LNCaP clone FGC (cell line): ENCODE measurements at places on chromosomes 7 and 10.
A peak's percentile ranks its signal among the peaks of the same experiment; 100 is the strongest.

DNA sequence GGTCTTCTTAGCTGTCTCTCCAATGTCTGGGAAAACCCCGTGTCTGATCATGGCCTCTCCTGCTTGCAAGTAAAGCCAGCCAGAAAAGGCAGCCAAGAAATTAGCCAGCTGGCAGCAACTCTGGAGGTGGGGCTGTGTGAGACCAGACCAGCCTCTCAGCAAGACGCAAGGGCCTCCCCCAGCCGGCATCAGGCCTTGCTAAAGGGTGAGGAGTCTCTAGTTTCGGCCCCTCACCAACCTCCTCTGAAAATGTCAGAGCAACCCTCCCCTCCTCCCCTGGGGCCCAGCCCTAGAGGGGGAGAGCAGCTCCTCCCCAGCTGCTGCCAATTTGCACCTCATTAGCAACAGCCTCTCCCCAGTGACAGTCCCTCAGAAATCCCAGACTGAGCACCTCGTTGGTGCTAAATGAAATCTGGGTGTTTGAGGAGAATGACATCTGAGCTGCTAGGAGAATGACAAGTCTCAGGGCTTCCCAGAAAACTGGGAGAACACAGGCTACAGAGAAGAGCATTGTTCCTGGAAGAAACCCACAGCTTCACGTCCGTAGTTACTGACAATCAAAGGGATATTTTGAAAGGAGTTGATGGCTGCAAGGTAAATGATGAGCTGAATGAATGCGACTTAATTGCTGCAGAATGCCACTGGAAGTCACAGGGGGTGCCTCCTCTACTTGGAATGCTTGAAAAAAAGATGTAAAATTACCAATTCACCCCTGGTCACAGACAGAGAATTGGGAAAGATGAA is 25.9 kb downstream of the DGKI start:
- peak; percentile 10 for DNase-seq

GRCh38 chr10:78656417-78657162 is 412.2 kb upstream of the ZMIZ1 start:
- DNase-seq, result no peak

GRCh38 chr10:113802997-113803396 is 50.9 kb downstream of the DCLRE1A start:
- DNase-seq, result no peak

DNA sequence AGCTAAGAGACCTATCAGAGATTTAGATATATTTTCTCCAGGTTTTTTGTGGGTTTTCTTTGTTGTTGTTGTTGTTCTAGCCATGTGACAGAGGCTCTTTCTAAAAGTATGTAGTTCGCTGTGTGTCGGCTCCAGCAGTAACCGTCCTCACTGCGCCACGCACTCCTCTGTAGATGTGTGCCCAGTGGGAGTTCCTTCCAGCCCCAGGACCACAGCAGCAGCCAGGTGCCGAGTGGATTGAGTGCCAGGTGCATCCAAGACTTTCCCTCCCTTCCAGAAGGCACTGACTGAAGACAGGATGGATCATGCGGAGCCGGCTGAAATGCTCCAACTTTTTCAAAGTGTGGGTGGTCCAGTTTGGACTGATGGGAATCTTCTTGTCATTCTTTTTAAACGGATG is 31.8 kb downstream of the WDR86 start:
- DNase-seq, result no peak

- no peak for DNase-seq
Measured at GRCh38 chr7:91293136-91293535, 28.9 kb downstream of the FZD1 start.

DNA sequence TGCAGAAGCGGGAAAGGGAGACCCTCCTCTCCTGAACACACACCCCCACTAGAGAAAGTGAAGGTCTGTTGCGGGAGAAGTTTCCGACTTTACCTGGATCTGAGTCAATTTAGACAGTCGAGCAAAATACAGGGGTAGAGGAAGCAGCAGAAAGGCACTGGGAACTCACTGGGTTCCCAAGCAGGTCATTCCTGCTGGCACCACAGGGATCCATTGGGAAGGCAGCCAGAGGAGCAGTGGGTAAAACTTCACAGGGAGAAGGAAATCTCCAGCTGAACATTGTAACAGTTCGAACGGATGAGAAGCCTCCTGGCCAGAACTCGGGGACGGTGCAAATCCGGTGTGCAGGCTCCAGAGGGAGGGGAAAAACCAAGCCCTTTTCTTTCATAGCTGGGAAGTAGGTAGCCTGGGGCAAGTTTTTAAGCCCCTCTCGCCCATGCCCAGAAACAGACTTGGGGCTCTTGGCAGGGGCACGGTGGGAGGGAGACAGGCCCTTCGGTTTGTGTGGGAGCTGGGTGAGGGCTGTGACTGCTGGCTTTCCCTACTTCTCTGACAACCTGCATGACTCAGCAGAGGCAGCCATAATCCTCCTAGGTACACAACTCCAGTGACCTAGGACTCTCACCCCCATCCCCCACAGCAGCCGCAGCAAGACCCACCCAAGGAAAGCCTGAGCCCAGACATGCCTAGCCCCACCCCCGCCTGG is 51.9 kb downstream of the DDC start:
- DNase-seq, result peak; percentile 54

DNA sequence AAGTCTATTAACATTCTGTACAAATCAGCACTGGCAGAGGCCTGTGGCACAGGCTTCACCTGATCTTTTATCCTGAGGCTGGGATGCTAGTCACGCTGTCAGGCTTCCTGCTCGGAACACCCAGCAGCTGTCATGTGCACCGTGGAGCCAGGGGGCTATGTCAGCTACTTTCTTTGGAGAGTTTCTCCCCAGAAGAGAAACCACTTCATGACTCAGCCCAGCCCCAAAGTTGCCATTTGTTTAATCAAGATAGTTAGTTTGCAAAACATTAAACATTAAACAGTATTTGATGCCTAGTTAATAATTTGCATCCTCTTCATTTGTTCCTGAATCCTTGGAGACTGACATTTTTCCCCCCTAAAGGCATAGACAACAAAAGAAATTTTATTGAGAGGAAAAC is at the start of gene HABP2:
Gene HABP2 (plus strand): TSS at position 353 of the 400 bp plus-strand sequence. CDS start 69 bp downstream, outside the sequence.
- DNase-seq, result no peak

- no peak for DNase-seq
Measured at GRCh38 chr10:1464881-1465417, 272.4 kb downstream of the ADARB2 start.

DNA sequence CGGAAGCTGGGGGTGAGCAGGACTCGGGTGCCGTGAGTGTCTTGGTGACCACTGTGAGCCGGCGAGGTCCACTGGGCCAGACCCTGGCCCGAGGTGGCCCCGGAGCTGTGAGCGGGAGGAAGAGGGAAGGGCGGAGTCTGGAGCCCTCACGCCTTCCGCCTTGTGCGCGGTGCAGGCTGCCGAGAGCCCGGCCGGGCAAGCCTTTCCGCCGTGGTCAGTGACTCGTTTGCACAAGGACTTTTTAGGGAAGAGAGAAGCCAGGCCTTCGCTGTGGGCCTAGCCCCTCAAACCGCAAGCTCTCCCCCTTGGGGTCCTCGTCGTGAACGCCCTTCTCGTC is 40.9 kb upstream of the ZNF32 start:
- no peak for DNase-seq

DNA sequence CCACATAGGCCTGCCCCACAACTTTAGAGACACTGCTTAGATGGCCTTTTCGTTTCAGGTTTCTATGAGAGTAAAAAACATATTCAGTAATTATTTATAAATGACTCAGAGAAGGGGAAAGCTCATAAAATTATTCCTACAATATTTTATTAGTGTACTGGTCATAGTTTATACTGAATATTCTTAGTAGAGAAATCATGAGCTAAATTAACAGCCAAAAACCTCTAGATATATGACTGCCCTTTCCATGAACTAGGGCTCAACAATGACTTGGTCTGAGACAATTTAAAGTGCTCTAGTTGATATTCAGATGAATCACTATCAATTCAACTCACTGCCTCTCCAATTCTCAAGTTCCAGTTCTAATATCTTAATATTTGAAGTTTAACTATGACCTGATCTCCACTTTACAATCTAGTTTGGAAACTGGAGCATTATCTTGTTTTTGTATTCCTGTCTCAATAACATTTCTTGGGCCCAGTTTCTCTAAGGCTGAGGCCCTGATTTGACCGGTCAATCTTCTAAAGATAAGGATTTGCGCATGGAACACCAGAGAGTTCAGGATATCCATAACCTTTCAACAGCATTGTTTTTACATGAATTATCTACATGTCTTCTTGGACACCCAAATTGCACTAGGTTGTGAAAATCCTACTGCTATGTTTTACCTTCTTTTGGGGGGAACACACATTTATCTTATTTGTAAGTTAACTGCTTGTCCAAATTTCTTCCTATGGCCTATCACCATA is 141.6 kb downstream of the DGKB start:
- no peak for DNase-seq

GRCh38 chr7:27176962-27177794 is 3.1 kb upstream of the HOXA10 start:
- no peak for DNase-seq

DNA sequence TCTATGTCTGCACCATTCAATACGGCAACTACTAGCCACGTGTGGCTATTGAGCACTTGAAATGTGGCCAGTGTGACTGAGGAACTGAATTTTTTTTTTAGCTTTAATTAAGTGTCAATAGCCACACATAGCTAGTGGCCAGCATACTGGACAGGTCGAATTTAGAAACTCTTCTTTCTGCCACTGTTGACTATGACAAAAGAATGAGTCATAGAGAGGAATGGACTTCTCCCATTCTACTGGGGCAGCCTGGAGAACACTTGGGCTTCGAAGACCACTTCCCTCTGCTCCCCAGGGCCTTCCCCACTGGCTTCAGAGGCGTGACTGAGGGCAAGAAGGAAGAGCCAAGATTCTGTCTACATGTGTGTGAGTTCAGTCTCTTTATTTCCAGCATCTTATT is 137.5 kb downstream of the SNX10 start:
- no peak for DNase-seq

DNA sequence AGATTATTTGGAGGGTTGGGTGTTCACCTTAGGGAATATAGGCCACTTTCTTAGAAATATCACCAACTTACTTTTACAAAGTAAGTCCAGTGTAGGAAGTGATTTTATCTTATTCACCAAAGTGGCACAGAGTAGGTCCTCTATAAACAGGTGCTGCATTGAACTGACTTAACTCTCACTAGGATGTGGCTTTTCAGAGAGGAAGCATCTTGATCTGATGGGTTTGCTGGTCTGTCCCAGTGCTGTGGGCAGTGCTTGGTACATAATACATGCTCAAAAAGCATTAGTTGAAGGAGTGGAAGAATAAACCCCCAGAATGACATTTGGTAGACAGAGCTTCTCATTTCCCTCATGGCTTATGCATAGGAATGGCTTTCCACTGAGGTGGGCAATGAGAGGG is 334.7 kb downstream of the LRMDA start:
- DNase-seq, result no peak

GRCh38 chr10:90204131-90204955 is 503.0 kb downstream of the KIF20B start:
- no peak for DNase-seq

DNA sequence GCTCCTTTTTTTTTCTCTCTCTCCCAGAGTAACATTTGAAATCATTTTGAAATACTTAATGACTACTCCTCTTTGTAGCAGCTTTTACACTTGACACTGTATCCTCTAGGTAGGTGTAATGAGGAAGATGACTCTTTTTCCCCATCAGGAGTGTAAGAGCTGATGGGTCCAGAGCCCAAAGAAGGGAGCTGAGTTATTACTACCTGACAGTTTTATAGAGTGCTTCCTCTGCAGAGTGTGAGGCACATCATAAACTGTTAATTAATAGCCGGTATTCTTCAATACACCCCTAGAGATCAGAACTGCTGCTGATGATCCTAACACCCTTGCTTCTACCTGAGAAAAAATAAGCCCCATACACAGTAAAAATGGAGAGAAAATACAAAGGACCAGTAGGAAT is 279.8 kb upstream of the SEMA3A start:
- no peak for DNase-seq

DNA sequence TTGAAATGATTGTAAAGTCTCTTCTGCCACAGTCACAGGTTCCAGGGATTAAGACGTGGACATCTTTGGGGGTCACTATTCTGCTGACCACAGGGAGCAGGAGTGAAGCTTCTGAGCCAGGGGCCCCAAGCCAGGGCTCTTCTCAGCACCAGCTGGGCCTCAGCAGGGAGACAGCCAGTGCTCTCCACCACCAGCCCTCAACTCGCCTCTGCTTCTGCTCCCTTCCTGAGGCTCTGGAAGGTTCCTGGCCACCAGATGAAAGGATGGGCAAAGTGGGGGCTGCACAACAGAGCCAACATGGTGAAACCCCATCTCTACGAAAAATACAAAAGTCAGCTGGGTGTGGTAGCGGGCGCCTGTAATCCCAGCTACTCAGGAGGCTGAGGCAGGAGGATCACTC is 11.2 kb upstream of the CRYGN start:
- no peak for DNase-seq

GRCh38 chr7:40147371-40148246 is 12.8 kb downstream of the SUGCT start:
- no peak for DNase-seq

DNA sequence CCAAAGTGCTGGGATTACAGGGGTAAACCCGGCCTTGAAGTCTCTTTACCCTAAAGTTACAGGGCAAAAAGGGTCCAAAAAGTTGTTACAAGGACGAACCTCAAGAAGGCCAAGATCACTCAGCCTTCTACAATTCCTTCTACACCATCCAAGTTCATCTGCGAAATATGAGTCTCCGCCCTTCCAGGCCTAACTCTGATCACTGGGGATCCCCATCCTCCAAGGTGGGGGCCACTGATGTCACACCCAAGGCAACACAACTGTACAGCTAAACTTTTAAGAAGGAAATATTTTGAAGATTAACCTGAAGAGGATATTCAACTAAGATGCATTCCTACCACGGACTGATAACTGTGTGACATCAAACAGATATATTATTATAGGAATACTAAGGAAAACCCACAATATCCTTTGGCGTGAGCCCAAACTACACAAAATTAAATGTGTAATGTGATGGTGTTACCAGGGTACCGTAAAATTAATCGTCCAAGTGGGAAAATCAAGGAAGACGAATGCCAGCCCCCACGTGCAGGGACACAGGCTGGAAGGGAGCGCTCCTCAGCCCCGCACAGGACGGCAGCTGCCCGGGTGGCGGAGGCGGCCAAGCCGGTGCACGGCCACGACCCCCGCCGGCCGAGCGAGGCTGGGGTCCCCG is 1.0 kb downstream of the PAXIP1 start:
- no peak for DNase-seq

- DNase-seq, result no peak
Measured at GRCh38 chr7:70569335-70569819, 562.6 kb upstream of the GALNT17 start.

GRCh38 chr7:50349399-50349798 is 44.9 kb downstream of the IKZF1 start:
- DNase-seq, result no peak

DNA sequence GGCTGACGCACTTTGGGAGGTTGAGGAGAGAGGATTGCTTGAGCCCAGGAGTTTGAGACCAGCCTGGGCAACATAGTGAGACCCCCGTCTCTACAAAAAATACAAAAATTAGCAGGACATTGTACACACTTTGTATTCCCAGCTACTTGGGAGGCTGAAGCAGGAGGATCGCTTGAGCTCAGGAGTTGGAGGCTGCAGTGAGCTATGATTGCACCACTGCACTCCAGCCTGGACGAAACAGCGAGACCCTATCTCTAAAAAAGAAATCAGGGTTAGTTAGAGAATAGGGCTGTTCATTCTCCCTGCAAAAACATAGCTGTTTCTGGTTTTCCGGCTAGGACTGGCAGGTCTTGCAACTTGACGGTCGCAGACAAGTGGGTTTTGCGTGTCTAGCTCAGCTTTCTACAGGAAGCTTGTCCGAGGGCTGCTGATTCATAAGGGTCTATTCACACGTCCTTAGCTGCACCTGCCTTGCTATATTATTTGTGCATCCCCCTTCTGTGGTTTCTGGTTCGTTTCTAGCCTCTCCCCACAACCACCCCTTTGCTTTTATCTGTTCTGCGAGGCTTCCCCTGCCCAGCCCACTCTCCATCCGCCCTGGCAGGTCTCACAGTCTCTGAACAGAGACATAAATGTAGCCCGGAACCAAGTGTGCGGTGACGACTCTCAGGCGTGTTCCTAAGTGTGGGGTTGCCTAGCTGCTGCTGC is 10.7 kb downstream of the AMZ1 start:
- DNase-seq, result no peak
